Bronchial epithelial cell (primary cell): ENCODE measurements at places on chromosomes 13 and 19. TPM values are rescaled to one million over a fixed set of nuclear protein-coding genes. Genes with fewer than 3 reads are reported as not detected.
A peak's percentile ranks its signal among the peaks of the same experiment; 100 is the strongest.

- peak; percentile 83 for DNase-seq
Measured at GRCh38 chr13:50529154-50529882, 314.2 kb downstream of the DLEU7 start.

DNA sequence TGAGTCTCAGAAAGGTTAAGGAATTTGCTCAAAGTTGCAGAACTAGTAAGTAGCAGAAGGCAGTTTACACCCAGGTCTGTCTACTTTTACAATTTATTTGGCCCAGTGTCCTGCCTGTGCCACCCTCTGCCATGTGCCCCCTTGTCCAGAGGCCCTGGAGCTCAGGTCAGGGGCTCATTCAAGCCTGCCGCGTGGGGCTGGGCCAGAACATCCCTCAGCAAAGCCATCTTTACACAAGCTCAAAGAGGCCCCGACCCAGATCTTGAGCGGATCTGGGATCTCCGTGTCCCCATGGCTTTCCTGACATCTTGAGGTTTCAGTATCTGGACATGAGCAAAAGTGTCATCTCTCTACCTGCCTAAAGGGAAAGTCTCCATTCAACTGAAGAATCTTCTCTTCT, 76.4 kb upstream of the VSTM2B start:
- DNase-seq = no peak

GRCh38 chr13:95023405-95023804, 277.8 kb downstream of the ABCC4 start:
- peak; percentile 91 for DNase-seq

DNA sequence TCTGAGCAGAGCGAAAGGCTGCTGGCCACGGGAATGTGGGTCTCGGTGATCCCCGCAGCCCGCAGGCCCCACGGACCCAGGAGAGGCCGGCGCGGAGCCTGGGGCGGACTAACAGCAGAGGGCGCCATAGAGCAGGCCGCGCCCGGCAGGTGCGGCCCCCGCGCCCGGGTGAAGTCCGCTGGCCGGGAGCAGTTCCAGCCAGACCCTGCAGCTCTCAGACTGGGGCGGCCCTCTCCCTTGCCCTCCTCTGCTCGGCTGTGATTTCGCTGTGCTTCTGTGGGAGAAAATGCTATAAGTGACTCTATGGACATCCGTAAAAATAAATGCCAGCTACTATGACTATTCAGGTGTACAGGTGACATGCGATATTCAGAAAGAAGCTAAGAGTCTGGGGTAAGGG, 37.7 kb downstream of the GSX1 start:
- DNase-seq = no peak

CACNG6 gene
- total RNA-seq = 0.26 TPM in 1 of 2 replicates, not detected in the other

PNMA8A gene
- 0.79 and 4.2 TPM in 2 replicates for total RNA-seq
